ENCODE measurements at places on chromosomes 6 and 20.

DNA sequence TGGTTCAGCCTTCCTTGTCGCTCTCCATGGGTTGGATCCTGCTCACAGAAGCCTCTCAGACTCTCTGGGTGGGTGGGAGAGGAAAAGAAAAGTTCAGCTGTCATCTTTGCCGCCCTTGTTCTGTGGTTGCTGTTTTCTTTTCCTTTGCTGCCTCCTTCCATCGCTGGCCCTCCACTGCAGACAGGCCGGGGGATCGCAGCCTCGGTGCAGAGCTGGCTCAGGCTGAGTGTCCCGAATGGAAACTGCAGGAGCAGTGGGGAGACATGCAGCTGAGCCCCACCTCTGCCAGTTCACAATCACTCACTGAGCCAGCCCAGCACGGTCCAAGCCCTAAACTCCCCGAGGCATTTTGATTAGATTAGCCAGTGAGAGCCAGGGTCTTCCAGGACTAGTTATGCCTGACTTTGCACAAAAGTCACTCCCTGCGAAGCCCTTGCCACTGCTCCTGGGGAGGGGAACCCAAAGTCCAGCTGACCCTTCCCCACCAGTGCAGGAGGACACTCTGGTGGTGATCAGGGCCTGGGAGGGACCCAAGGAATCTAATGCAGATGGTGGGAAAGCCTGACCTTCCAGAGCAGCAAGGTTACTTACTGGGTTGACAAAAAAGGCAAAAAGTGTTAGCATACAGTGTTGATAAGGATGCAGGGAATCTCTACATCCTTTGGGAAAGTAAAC lies 14.0 kb downstream of the NRN1 start:
- no peak for DNase-seq

GRCh38 chr6:37058084-37058586 lies 52.7 kb downstream of the FGD2 start:
- DNase-seq, result peak; percentile 59

GRCh38 chr6:47048638-47049037 lies 6.5 kb upstream of the ADGRF1 start:
- DNase-seq, result no peak

- no peak for DNase-seq
Measured at GRCh38 chr6:141259807-141260206, 872.9 kb upstream of the GJE1 start.

DNA sequence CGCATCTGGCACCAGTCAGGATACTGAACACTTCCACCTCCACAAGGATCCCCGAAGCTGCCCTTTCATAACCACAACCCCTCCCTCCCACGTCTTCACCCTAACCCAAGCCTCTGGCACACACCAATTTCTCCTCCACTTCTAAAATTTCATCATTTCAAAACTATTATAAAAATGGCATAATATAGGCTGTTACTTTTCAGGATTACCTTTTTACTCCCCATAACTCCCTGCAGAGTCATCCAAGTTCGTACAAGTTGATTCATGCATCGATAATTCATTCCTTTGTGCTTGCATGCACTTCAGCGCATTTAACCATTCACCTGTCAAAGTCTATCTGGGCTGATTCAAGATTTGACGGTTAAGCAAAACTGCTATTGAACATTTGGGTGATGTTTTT lies 30.6 kb upstream of the LY86 start:
- peak; percentile 11 for DNase-seq

- no peak for DNase-seq
Measured at GRCh38 chr6:139242457-139243240, 49.1 kb downstream of the TXLNB start.

DNA sequence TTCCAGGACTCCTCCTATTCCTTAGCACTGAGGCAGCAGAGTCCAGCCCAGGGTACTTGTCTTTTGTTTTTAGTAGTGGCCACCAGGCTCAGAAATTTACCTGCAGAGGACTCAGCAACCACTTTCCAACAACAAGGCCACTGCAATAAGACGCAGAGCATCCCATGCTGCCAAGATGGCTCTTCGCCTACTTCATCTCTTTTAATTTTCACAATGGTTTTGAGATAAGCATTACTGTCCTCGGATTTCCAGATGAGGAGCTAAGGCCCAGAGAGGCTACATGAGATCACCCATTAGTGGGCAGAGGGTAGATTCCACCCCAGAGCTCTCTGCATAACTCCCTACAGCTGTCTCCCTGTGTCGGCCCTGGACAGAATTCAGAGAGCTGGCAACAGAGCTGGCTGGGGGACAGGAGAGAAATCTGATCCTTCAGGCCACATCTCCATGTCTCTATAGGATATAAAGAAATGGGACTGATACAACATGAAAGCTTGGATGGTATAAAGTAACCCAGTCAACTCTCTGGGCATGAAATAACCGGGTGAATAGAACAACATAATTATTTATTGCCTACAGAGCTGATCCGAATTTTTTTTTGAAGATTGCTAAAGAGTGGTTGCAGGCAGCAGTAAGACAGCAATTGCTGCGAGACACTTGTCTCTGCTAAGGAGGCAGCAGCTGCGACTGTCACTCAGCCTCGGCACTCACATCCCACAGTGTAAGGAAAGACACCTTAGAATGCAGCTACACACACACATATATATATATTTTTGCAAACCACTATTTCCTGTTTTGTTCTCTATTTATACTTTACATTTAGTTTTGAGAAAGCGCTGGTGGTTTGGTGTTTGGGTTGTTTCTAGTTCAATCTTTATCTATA lies 37.2 kb downstream of the SCML4 start:
- no peak for DNase-seq

- DNase-seq, result no peak
Measured at GRCh38 chr20:53021934-53022333, 49.8 kb downstream of the TSHZ2 start.

DNA sequence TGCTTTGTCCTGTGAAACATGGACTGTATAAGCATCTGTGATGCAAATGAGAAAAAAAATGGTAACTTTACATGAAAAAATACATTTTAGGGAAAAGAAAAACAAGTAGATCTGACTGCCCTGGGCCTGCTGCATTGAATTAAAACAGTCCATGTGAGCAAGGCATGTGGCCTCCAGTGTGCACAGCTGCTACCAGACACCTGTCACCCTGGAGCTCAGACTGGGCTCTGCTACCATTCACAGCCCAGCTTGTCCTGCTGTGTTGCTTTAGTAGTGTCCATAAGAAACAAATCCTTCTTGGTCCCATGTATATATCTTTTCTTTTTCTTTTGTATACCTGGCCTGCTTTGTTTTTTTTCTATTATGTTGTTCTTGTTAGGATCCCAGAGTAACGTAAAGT lies 315.9 kb downstream of the NKAIN2 start:
- DNase-seq, result no peak

GRCh38 chr6:7939184-7939863 lies 28.7 kb upstream of the TXNDC5 start:
- peak; percentile 18 for DNase-seq

- no peak for DNase-seq
Measured at GRCh38 chr6:47360388-47360787, 50.7 kb upstream of the TNFRSF21 start.

DNA sequence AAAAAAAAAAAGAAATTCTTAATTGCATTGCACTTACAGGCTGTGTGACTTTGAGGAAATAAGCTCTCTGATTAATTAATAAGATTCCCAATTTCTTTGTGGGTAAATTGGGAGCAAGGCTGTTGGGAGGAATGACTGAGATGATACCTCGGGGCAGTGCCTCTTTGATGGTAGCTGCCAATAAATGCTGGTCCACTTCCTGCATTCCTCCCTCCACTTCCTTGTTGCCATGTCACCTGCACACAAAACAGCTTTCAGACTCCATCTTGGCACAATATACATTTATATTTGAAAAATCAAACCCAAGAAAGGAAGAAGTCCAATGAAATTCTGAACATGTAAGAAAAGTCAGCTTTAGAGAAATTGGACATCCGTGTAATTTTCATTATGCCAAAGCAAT lies 45.1 kb downstream of the MTHFD1L start:
- DNase-seq, result no peak

DNA sequence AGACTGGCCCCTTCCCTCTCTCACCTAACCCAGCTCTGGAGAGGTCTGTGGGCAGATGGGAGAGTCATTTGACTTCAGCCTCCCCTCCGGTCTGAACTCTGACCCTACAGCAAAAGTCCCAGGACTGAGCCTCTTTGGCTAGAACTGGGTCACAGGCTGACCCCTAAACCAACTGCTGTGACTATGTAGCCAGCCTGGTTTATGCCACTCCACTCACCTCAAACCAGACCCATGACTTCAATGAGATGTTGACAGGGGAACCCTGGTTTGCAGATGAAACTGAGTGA lies 864 bp upstream of the OSBPL2 start:
- DNase-seq, result no peak

GRCh38 chr6:5365436-5366195 lies 104.3 kb downstream of the FARS2 start:
- DNase-seq, result no peak

DNA sequence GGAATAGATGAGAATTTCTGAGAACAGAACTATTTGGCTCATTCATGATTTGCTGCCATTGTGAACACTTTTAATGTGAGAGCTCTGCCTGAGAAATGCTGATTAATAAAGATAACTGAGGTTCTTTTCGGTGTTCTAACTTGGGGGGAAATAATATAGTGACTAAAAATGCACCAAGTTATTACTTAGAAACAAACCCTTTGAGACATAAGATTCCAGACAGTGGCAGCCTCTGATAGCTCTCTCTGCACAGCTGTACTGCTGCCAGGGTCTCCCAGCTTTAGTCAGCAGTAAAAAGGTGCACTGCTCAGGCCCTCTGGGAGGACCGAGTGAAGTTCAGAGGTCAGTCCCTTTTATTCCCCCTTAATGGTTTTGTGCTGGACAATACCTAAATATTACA lies 2.5 kb upstream of the PRDM1 start:
- no peak for DNase-seq
